ENCODE measurements at places on chromosomes 7 and 10.

DNA sequence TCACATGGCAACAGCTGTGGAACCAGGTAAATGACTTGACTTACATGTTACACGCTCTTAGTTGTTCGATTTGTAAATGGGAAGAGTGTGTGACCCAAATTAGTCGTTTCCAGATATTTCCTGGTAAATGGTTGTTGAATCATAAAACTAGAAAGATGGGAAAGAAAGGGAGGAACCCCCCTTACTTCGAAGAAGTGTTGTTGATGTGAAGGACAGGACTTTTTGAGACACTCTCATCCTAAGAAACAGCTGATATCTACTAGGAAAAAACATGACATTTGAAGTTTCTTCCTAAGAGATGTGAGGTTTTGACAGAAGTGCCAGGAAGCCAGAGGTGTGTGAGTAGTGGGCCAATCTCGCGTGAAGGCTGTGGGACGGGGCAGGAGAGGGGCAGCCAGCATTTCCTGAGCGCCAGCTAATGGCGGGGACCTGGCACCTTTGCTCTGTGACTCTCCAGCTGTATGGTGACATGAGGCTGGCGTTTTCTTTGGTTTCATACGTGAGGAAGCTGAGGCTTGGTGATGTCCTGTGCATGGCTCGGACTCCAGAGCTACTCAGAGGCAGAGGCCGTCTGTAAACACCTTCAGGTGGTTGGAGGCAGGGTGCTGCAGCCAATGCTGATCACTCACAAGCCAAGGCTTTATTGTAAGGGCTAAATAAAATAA is 53.7 kb downstream of the IKZF1 start:
- DNase-seq: no peak

GRCh38 chr7:69182596-69183467 is 415.4 kb upstream of the AUTS2 start:
- DNase-seq: no peak

DNA sequence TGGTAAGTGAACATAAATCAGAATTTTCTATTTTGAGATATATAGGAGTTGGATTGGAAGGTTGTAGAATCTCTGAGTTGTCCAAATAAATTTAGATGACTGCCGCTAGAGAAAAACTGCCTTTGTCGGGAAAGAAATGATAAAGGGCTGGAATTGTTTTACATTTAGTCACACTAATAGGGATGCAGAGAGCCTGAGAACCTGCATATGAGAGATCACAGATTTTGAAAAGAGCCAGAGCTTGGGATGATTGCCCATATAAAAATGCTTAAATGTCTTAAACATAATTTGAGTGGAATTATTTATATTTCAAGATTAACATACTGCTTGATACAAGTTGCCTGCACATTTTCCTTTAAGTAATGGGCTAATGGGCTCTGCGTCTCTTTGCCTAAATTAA is 660.5 kb downstream of the NRG3 start:
- DNase-seq: no peak

DNA sequence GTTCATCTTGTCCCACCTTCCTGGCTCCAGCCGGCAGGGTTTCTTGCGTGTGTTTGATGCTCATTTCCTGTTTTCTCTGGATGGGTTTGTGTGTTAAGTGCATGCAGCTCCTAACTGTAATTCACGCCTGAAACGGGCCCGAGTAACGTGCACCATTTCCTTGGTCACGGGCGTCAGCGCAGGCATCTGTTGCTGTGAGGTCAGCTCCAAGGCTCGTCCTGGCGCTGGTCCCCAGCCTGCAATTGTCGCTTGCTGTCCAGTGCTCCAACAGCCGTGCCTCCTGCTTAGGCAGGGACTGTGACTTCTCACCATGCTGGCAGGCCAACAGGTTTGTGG is 201.1 kb downstream of the GLRX3 start:
- DNase-seq: no peak

DNA sequence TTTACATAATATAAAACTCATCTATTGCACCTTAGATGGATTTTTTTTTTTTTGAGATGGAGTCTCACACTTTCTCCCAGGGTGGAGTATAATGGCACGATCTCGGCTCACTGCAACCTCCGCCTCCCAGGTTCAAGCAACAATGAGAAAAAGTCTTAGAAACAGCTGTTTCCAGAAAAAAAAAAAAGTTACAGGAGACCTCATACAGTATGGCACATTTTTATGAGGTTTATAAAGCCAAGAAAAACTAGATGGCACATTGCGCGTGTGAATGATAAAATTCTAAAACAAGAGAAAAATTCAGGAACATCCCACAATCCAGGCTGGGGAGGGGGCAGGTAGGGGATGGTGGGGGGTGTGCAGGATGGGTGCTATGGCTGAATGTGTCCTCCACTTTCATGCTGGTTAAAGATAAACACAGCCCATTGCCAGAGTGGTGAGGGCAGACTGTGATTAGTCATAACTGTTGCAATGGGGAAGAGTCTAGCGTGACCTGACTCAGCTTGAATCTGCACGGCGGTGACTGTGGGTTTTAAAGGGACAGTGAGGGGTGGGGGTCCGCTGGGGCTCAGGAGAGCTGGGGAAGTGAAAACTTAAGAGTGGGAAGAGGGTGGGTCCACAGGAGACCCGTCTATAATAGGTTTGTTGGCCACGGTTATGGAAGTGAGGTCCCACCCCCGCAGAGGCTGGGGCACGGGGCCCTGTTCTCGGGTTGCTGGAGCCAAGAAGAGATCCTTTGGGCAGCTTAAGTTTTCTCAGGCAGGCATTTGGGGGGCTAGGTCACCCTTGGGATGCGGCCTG is 11.9 kb upstream of the LRRC27 start:
- no peak for DNase-seq

DNA sequence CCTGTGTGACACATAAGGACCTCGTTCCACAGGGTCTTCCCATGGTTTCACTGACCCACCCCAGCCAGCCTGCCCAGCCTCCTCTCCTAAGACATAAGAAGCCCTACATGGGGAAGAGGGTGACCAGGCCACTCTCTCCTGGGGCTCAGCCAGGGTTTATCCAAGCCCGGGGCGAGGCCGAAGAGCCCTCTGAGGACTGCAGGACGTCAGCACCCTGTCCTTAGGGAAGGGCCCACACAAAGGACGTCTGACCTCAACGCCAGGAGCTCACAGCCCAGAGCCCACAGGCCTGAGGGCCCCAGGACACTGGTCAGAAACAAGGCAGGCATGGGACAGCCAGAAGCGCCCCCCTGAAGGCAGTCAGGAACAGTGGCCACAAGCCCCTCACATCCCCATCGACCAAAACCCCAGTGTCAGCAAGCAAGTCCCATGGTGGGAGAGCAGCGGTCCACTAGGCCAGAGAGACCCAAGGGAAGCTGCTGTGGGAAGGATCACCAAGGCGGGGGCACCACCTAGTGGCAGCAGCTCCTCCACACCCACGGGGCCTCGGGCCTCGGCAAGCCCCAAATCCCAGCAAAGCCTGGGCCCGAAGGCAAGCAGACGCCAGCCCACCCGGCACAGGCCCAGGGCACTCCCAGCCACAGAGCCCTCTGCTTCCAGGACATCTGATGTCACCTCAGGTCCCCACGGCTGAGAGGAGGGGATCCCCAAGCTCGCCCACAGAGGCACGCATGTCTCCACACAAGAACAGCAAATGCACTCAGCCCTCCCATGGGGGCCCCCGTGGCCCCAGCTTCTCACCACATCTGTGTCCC is 23.4 kb downstream of the MAD1L1 start:
- DNase-seq: peak; percentile 55

GRCh38 chr10:102335184-102335583 is 60.3 kb upstream of the NFKB2 start:
- no peak for DNase-seq
